T-helper 9 cell (primary cell): ENCODE measurements at places on chromosomes 2 and 18.

GRCh38 chr2:145655165-145655765, 1135.3 kb upstream of the ZEB2 start:
- DNase-seq = no peak

DNA sequence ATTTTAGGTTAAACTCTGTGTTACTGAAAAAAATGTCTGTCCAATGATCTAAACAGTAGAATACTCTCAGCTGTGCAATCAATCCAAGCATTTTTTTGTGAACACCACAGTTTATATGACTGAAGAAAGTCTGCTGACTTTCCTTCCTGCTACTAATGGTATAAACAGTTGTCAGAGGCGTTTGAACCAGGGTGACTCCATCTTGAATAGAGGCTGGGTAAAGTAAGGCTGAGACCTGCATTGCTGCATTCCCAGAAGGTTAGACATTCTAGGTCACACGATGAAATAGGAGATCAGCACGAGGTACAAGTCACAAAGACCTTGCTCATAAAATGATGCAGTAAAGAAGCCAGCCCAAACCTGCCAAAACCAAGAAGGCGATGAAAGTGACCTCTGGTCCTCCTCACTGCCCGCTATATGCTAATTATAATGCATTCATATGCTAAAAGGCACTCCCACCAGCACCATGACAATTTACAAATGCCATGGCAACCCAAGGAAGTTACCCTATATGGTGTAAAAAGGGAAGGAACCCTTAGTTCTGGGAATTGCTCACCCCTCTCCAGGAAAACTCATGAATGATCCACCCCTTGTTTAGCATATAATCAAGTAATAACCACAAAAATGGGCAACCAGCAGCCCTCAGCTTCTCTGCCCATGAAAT, 31.3 kb downstream of the POU3F3 start:
- DNase-seq = no peak

DNA sequence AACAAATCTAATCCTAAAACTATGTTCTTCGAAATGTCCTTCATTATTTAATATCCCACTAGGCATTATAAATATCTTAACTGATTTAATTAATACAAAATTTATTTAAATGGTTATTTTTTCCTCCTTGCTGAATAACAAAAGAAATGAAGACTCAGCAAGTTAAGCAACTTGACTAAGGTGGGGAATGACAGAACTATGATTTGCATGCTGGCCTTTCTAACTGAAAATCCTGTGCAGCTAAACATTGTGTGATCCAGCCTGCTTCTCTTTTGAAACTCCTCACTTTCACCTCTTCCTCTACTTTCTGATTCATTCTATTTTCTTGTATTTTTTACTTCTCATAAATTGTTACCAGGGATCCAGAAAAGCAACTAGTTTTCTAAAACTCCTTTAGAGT, 132.0 kb downstream of the CALCRL start:
- no peak for DNase-seq

- no peak for DNase-seq
Observed at GRCh38 chr2:177225965-177226360, 13.4 kb downstream of the HNRNPA3 start.

- DNase-seq = no peak
Observed at GRCh38 chr2:163655667-163656066, 80.1 kb downstream of the FIGN start.

GRCh38 chr2:46954951-46955571, 39.5 kb upstream of the MCFD2 start:
- DNase-seq = no peak

GRCh38 chr2:43109261-43109743, 117.1 kb downstream of the ZFP36L2 start:
- no peak for DNase-seq

GRCh38 chr2:196074631-196075030, 6.0 kb upstream of the DNAH7 start:
- no peak for DNase-seq

GRCh38 chr18:6951336-6952090, 166.1 kb downstream of the LAMA1 start:
- DNase-seq = no peak

- no peak for DNase-seq
Observed at GRCh38 chr2:192298664-192299063, 103.9 kb upstream of the TMEFF2 start.

DNA sequence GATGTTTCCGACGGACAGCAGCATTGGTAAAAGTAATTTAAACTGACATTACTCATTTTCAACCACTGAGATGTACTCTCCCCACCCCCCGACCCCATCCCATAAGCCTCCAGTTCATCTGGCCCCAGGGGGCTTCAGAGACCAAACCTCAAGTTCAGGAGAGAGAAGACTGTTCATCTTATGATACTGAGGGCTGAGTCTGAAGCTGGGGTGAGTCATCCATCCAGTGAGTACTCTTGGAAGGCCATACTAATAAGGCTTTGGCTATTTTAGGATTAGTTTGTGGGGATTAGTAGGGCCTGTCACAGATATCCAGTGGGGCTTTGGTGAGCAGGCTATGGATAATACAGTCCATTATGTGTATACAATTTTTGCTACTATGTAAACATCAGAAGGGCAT, 125.3 kb upstream of the APCDD1 start:
- DNase-seq = no peak

DNA sequence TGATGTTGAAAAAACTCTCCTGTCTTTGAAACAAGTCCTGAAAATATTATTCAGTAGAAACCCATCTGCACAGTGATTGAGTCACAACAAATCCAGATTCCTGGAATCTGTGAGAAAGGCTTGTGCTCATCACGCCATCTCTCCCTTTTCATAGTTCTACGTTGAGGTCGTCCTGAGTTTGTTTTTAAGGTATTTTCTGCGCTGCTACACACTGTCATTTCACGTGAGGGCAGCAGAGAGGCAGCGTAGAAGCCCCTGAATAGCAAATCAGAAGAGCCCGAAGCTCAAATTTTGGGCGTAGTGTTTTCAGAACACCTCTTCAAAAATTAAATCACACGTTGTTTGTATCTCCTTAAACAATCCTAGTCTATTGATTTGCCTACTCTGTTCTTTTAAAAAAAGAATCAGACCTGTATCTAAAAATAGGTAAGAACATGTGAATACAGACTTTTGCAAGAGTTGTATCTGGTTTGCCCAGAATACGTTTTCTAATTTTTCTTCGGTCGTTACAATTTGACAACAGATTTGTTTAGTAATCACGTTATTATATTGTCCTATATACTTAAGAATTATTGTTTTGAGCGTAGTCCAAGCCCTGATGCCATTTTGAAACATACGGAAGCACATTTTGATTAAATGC, 61.6 kb upstream of the SLC38A11 start:
- no peak for DNase-seq

DNA sequence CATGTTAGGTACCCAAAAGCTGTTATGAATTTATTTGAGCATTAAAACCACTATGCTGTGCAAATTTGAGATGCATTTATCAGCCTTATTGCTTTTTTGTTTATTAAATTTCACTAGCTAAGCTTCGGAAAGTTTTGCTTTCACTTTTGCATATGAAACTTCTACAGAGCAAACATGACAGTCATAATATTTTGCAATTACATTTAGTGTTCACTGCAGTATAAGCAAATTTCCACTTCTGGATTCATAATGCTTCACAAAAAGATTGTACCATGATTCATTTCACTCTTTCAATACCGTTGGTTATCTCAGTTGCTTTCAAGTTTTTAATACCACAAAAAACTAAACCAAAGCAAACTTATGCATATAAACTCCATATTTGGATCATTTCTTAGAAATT, 228.7 kb upstream of the SLC8A1 start:
- no peak for DNase-seq
